ENCODE measurements at places on chromosomes 6 and 20.

DNA sequence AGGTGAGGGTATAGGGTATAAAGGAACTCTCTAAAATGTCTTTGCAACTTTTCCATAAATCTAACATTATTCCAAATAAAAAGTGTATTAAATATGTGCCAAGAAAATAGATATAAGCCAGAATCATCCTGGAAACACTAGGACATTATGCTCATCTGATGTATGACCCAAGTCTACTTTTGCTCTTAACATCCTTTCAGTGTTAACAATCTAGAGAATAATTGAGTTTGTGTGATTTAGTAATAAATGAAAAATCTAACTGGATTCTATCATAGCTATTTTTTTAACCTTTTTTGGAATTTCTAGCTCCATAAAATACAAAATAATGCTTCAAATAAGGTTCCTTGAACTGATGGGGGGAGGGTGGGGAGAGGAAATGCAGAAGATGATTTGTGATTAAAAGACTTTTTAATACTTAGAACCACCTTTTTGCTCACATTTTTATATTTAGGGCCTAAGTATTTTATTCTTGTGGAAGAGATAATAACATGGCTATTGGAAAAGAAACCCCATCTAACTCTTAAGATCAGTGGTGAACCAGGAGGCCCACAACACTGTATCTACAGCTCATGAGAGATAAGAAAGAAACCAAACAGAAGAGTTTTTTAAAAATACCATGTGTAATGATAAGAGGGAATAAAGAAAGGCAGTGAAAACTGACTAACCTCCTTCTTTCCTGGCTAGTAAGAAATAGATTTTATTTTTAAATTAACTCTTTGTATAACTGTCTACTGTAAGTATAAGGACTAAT lies 68.5 kb downstream of the PDSS2 start:
- DNase-seq, result no peak

DNA sequence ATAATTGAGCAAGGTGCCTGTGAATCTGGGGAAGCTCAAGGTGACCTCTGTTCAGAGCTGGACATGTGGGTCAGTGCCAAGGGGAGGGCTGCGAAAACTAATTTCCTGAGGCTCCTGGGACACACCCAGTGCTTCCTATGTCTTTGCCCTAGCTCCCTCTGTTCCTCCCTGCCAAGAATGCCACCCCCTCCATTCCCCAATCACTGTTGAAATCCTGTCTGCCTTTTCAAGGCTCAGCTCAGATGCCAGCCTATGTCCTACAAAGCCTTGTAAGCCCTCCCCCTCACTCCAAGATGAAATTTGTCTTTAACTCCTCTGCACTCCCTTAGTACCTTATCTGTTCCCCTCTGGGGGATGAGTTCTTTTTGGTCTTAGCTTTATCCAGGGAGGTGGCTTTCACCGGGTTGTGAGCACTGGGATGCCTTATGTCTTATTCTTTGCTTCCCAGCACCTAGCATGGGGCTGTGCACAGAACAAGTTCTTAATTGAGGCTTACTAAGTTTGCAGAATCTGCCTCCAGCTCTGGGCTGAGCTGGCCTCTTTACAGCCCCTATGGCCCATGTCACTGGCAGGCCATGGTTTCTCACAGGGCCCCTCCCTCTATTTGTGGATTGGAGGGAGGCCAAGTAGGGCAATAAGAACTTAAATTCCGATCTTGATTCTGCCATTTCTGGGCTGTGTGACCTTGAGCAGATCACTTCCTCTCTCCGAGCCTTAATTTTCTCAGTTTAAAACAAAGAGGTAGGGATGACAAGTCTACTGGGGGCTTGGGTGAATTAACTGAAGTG lies 51.5 kb upstream of the EPB41L1 start:
- DNase-seq, result no peak

GRCh38 chr6:56241124-56241802 lies 6.1 kb downstream of the COL21A1 start:
- DNase-seq, result peak; percentile 66

DNA sequence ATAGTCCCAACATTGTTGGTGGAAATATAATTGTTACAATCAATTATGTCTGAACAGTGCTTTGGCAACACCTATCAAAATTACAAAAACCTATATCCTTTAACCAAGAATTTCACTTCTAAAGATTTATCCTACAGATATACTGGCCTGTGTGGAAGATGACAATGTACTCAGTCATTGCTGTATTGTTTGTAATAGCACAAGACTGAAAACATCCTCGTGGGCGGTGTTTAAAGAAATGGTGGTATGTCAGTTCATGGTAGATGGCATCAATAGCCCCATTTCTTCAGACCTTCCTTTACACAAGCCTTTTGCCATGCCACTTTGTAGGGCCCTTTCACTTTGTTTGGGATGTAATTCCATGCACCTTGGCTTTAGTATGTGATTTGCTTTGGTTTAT lies 9.8 kb upstream of the TPBG start:
- no peak for DNase-seq

DNA sequence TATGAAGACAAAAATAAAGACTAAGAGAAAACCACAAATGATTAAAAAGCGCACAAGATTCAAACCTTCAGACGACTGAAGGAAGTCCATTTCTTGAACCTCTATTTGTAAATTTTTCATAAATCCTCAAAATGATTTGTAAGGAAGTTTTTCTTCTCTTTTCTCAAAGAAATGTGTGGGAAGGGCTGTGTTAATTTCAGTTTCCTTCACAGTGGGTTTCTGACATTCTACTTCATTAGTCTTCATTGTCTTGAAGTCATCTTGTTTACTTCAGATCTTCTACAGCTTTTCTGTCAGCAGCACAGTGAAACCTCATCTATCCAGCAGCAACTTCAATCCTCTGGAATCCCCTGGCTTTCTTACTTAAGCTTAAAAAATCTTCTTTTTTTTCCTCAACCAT lies 87.6 kb upstream of the MYLIP start:
- no peak for DNase-seq

GRCh38 chr6:2998998-2999617 lies 586 bp upstream of the NQO2 start:
- peak; percentile 22 for DNase-seq

DNA sequence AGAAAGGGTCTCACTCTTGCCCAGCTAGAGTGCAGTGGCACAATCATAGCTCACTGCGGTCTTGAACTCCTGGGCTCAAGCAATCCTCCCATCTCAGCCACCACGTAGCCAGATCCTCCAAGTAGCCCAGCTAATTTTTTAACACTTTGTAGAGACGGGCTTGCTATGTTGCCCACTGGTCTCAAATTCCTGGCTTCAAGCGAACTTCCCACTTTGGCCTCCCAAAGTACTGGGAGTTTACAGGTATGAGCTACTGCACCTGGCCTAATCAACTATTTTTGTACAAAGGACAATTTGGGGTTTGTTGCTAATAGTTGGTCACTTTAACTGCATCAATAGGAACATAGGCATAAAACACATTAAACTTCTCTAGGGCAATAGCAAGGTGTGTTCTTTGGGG lies 29.9 kb upstream of the SYNCRIP start:
- no peak for DNase-seq

GRCh38 chr6:52635049-52635577 lies 35.8 kb upstream of the TMEM14A start:
- no peak for DNase-seq

GRCh38 chr20:4289875-4290274 lies 274.5 kb upstream of the RNF24 start:
- DNase-seq, result peak; percentile 15

DNA sequence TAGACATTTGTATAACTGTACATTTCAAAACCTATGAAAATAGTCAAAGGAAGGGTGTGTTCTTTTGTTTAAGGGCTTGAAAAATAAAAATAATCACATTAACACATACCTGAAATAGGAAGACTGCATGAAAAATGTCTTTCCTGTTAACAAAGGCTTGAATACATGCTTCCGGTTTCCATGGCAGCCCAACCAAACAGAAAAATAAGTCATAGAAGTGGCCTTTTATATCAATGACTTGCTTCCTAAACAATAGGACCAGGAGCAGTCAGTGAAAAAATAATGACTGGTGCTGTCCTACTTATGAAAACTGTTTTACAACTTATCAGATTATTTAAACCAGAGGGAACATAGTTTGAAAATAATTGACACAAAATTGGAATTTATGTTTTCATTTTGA lies 412.6 kb upstream of the PLCB4 start:
- no peak for DNase-seq

GRCh38 chr20:32429745-32430360 lies 71.7 kb downstream of the ASXL1 start:
- no peak for DNase-seq

- no peak for DNase-seq
Observed at GRCh38 chr6:87376643-87377042, 31.1 kb upstream of the CFAP206 start.

- DNase-seq, result no peak
Observed at GRCh38 chr6:18545726-18546125, 158.6 kb downstream of the RNF144B start.

GRCh38 chr6:151025076-151025475 lies 159.6 kb downstream of the MTHFD1L start:
- no peak for DNase-seq

GRCh38 chr6:131213501-131213990 lies 78.3 kb downstream of the AKAP7 start:
- DNase-seq, result no peak

DNA sequence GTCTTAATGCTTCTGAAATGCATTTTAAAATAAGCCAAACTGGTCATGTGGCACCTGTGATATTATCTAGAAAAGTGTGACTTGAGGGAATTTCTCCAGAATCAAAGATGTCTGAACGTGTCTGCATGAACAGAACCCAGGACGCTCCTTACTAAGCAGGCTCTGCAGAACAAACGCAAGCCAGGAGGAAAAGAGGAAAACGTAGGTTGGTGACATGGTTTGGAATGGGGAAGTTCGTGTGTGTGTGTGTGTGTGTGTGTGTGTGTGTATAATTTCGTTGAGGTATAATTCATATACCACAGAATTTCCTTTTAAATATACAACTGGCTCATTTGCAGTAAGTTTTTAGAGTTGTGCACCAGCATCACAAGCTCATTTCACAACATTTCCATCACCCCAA lies 200.5 kb upstream of the FOXQ1 start:
- no peak for DNase-seq

GRCh38 chr20:23995905-23996666 lies 7.5 kb upstream of the GGTLC1 start:
- peak; percentile 45 for DNase-seq

DNA sequence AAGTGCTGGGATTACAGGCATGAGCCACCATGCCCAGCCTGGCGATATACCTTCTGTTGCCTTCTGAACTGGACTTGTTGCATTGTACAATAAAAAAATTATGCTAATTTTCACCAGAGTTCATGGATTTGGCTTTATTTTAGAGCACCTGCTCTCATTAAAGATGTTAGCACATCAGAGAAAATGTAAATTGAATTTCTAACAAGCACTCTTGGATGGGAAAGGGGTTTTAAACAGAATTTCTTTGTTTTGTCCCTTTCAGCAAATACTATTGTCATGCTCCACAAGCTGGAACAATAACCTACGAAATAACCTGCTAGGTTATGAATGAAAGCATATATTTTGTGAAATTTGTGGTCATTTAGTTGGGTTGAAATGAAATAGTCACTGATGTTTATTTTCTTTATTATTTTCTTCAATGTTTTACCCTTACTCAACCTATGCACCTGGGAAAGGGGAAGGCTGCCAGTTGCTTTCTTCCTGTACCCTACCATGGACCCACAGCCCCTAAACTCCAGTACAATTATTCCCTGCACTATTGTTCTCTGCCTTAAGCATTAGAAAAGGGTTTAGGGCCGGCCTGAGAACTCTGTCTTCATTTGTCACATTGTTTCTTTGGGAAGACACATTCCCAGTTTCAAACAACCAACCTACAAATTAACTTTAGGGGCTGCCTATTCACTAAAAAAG lies 22.2 kb downstream of the ZDHHC14 start:
- DNase-seq, result no peak

- DNase-seq, result no peak
Observed at GRCh38 chr20:19947611-19948264, 69.4 kb upstream of the NAA20 start.

DNA sequence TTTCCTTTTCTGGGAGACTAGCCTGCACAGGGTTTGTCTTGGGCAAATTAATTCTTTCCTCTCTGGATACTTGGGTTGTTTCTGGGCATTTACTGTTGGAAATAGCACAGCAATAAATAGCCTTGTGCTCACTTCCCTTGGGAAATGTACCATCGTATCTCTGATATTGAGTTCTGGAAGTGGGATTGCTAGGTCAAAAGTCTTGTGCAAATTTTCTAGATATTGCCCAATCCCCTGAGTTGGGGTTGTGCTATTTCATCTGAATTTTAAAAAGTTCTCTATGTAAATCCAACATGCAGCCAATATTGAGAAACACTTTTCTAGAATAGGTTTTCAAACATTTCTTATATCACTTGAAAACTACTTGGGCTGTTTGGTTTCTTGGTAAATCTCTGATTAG lies 64.0 kb upstream of the ELOVL5 start:
- DNase-seq, result no peak

DNA sequence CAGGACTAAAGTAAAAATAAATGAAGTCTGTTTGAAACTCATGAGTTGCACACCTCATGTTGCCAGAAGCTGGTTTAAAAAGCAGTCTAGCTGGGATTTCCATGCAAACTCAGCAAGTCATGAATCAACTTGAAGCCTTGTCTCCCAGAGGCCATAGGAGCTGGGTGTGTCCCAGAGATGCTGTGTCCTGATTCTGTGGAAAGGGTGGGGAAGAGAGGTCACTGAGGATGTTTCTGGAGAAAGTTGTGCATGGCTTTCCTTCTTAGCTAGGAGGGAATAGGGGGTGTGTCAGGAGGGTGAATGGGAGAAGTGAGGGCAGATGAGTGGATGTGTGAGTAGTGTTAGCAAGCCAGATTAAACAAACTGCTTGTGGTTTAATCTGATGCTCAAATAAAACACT lies 111.3 kb downstream of the ADAT2 start:
- no peak for DNase-seq

- DNase-seq, result no peak
Observed at GRCh38 chr6:1688396-1688795, 78.7 kb downstream of the FOXC1 start.

DNA sequence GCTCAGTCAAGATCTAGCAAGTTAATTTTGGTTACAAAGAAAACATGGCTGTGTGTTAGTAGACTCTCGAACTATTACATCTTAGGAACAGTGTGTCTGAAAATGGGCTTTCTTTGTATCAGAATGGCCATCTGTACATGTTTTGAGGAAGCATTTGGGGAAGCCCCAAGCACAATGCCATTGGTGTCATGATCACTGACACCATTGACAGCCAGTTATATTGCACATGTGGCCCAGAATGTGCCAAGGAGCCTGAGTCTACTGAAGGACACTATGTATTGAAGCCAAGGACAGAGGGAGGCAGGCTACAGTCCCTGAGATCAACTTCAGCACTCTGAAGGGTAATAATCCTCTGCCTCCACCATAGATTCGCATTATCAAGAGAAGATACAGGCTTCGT lies 12.6 kb upstream of the FAM50B start:
- DNase-seq, result no peak

DNA sequence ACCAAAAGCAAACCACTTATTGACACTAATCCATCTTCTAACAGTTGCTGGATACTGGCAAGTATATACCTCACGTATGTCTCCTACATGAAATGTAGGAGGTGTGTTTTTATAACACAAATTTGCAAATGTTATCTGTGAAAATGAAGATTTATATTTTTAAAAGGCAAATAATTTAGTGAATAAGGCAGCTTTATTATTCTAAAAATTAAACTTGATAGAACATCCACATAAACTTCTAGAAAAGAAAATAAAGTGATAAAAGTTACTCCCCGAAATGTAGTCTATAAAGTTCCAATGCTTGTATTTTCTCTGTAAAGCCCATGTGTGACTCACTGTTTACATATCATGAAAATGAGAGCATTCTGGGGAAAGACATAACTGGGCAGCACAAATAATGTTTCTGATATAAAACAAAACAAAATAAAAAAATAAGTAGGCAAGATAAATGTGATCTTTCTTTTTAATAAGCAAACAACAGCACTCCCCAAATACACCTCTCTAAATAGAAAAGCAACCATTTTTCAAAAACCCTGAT lies 84.4 kb downstream of the MAP7 start:
- no peak for DNase-seq
